ENCODE measurements at places on chromosomes 1 and 21.

- DNase-seq, result peak; percentile 37
Measured at GRCh38 chr1:175178456-175178855, 14.1 kb downstream of the KIAA0040 start.

DNA sequence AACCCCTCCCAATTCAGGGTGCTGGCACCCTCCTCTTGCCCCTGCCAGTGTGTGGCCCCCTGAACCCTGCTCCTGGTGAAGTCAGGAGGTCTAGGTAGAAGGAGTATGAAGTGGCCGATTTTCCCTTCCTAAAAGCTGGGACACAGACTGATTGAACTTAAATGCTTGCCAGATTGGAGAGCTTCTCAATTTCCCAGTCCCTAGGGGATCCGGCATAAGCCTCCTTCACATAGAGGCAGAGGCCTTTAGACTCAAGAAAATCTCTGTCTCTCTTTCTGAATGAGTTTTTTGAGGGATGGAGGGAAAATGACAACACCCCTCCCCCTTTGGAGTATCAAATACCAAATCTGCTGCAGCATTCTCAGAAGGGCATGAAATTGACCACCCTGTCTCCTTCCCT lies 51.5 kb downstream of the SYT2 start:
- DNase-seq, result no peak

DNA sequence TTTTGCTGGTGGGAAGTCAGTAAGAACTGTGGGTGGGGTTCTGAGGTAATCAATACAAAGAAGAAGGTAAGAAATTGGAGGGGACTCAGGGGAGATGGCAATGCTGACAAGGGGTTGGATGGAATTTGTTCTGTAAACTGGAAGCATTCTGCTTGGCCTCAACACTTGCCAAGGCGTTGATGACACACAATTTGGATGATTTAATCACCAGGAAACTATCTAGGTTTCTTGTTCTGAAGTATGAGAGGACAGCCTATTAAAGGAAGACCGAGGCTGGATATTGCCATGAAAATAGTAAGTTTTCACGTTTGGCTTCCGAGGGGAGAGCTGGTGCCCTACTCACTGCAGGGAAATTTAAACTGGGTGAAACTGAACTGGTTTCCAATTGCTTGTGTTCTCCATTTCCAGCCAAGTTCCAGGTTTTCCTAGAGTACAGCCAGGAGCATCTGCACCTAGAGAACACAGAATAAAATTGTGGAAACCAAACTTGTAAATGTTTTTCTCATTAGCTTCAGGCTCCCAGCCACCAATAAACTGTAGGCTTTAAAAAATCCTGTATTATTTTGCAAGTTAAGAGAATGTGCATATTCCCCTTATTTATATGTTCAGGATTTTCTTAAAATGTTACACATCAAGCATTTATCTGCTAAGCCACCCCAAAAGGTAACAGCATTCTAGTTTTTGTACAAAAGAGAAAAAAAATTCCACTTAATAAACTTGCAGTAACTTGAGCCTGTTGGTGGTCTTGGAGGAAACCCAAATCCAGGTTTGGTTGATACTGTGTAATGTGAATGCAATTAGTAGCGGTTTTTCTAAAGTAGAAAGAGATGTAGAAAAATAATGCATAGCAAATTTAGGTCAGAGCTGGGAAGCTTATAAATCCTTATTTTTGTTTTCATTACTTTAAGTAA lies 53.8 kb downstream of the ROR1 start:
- no peak for DNase-seq

- no peak for DNase-seq
Measured at GRCh38 chr1:31570228-31570627, 6.1 kb upstream of the TINAGL1 start.

- DNase-seq, result no peak
Measured at GRCh38 chr1:163467289-163467688, 145.5 kb downstream of the NUF2 start.
